ENCODE measurements at places on chromosomes 11 and 22. TPM values are rescaled to one million over a fixed set of nuclear protein-coding genes. Genes with fewer than 3 reads are reported as not detected.

NAALAD2 gene
- 1.4 TPM for total RNA-seq

SHISA8 gene
- 0.26 TPM for total RNA-seq

MS4A4E gene
- total RNA-seq: 1.6 TPM

LSP1 gene
- total RNA-seq: 22.2 TPM

APOA5 gene
- total RNA-seq: not detected

DNA sequence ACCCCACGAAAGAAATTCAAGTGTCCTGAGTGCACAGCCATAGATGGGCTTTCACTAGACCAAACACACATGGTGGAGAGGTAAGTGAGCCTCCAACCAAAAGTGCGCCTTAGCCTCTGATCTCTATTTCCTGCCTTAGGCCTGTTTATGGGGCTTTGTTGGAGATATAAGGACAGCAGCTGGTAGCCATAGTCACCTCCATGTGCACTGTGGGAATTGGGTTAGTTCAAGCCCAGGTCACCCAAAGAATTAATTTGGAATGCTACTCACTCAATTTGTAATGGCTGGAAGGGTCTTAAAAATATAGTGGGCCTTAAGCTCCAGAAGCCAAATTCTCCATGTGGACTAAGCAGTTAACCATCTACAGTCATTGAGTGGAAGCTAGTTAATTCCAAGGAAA, 73.6 kb downstream of the ALX4 start:
- DNase-seq: no peak

DNA sequence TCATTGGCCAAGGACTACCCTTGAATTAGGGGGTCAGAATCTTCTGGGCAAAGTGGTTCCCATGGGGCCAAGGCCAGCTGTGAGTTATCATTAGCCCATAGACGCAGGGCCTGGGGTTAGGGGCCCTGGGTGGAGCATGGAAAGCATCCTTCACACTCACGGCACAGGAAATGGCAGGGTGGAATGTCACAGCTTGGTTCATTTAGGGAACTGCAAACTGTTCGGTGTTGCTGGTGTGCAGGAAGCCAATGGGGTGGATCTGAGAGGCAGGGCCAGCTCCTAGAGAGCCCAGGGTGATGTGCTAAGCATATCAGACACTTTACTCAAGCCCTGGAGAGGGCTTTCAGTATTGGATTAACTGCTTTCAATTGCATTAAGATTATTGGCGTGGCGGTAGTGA, 42.9 kb downstream of the TECTA start:
- no peak for DNase-seq

All from psoas muscle (tissue), 8 donors.